ENCODE measurements at places on chromosomes 3 and 15.

GRCh38 chr15:70701891-70702568 lies 61.3 kb downstream of the UACA start:
- DNase-seq, result no peak

DNA sequence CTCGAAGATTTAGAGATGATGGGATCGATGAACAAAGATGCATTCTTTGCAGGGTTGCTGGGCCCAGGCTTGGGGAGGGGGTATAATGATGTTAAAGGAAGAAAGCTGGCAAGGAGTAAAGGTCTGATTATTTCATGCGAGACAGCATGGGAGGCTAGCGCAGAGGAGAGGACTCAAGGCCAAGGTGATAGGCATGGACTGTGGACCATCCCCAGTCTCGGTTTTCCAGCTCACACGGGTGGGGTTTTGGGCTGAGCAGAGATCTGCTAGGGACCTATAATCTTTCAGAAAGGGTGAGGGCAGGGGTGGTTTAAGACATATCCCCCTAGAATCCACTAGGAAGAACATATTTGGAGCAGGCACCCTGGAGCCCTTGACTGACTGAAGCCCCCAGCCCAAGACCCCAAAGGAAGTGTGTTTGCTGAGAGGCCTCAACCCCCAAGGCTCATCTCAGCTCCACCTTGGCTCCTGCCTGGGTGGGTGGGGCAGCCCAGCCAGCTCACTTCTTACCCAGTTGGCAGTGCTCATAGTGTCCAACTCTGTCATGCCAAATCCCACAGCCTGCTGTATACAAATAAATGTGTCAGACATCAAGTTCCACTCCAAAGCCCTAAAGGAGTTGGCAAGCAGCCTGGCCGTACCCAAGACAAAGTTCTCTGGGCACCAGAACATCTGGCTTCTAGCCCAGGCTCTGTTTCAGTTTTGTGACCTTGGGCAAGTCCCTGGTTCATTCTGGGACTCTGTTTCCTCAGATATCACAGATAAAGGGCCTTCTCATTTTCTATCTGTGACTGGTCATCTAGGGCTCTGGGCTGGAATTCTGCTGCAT lies 17.9 kb downstream of the ACSBG1 start:
- no peak for DNase-seq

DNA sequence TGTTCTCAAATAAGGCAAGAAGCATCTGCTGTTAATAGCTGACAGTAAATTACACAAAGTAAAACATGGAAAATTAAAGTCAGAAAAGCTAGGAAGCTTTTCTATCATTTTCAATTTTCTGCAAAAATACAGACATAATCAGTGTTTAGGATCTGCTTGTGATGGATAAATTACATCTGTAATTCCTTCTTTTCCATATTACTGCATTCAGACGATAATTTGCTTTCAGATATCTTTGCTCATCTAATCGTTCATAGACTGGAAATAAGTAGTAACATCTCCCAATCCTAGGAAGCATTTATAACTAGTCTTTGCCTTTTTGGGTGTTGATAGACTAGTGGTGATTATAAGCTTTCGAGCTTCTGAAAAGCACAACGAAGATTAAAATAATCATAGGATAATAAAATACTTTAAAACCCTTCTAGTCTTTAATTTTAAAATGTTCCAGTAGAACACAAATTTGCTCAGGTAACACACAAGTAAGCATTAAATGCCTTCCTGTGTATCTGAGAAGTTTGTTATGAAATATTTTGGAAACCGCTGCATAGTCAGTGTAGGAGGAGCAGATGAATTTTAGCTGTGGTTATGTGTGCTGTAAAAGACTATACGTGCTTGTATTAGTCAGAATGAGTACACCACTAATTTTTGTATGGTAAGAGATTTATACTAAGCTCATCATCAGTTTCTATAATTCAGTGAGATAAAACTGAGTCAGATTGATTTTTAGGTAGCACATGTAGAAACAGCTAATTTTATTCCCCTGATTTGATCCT lies 41.0 kb downstream of the MBNL1 start:
- DNase-seq, result no peak

DNA sequence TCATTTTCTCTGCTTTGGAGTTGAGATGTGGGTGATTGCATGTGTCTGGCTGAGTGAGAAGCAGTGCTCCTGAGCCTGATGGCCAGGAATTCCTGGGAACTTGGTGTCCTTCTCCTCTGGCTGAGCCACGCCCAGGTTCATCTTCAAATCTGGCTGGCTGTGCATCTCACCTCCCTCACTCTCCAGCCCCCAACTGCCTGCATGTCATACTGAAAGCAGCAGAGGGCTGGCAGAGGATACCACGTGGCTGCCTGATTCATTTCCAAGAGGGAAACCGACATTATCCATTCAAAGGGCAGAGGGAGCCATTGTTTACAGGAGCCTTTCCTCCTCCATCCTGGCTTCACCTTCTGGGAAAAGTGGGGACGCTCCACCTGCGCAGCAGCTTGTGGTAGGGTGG lies 57.4 kb downstream of the ABHD5 start:
- DNase-seq, result no peak

- DNase-seq, result no peak
Observed at GRCh38 chr3:183396662-183397391, 31.6 kb downstream of the MCF2L2 start.

DNA sequence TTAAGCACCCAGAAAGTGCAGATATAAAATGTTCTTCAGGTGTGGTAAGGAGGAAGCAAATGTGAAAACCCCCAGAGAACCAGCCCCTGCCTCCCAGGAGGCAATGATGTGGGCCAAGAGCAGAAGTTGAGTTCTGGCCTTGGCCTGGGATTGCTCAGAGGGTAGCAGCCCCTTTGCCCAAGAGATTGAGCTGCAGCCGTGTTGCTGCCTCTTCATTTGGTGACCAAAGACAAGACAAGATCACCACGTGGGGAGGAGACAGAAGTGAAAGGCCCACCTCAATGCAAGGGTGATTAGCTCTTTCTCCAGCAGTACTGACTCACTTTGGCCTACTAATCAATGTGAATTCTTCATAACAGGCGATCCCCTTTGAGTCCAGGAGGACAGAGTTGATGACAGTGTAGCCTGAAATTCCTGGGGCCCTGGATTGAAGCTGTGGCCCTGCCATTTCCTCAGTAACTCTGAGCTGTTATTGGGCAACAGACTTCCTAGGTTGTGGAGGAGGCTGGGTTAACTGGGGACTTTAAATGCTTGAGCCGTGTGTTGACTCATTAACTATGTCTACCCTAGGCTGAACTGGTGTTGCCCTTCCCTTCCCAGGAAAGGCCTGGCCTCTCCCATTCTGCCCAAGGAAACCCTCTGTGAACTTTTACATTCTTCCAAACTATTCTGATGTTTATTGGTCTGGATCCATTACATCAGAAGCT lies 86.5 kb downstream of the ST6GAL1 start:
- no peak for DNase-seq

DNA sequence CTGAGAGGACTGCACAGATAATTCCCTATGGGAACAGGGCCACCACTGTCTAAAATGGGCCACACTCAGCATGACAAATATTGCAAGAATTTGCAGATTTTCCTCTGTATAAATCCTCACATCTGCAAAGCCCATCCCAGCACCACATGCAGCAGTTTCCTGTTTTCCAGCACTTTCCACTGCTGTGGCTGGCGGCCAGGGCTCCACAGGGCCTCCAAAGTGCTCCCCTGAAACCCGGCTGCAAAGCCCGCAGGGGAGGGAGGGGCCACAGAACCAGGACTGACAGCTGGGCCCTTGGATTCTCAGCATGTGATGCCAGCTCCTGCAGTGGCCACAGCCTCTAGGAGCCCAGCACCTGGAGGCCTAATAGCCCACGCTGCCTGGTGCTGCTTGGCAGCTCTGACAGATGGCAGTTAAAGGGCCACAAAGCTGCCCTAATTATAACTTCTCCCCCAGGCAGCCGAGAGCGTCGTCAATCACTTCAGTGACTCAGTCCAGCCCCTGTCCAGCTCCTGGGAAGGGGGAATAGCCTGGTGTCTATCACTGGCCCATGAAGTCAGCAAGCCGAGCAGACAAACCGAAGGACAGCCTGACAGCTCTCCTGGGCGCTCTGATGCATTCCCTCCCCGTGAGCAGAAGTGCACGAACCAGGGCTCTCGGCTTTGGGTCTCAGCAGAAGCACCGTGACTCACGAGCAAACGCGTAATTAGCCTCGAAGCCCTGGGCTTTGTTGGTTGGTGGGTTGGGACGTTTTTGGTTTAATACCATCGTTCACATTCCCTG lies 4.7 kb downstream of the LRRC15 start:
- DNase-seq, result no peak

DNA sequence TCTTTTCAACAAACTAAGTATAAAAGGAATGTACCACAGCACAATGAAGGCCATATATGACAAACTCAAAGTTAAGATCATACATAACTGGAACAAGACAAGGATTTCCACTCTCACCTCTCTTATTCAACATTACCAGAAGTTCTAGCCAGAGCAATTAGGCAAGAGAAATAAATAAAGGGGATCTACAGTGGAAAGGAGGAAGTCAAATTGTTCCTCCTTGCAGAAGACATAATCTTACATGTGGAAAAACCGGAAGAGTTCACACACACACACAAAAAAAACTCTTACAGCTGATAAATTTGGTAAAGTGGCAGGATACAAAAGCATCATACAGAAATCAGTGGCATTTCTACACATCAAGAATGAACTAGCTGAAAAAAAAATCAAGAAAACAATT lies 277.9 kb downstream of the MCTP2 start:
- no peak for DNase-seq

DNA sequence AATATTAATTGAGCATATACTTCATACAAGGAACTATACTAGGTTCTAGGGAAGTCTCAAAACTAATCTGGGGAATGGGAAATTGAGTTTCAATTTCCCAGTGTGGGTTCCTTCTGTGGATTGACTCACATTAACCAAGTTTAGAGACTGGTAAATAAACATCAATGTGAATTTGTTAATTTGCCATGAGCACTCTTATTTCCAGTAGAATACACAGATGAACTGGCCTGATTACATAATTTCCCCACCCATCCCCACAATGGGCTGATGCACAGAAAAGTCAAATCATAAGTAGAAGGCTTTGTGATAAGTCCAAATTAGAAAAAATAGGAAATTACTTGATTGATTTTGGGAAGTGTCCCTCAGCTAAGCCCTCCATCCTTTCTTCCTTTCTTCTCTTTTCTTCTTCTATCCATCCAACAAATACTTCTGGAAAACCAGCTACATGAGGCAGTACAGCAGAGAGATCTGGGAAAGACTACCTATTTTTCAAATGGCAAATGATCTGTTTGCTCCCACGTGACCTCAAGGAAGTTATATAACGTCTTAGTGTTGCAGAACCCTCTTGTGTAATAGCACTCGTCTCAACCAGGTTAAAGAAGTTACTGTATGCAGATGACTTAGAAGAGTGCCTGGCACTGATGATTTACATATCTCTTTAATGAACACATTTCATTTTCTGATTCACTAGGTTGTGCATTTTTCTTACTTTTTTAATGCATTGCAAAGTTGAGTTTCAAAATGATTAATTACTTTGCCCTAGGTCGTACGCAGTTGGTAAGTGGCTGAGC lies 312.3 kb downstream of the SV2B start:
- no peak for DNase-seq

GRCh38 chr3:9812870-9813483 lies 2.9 kb downstream of the TTLL3 start:
- DNase-seq, result no peak

DNA sequence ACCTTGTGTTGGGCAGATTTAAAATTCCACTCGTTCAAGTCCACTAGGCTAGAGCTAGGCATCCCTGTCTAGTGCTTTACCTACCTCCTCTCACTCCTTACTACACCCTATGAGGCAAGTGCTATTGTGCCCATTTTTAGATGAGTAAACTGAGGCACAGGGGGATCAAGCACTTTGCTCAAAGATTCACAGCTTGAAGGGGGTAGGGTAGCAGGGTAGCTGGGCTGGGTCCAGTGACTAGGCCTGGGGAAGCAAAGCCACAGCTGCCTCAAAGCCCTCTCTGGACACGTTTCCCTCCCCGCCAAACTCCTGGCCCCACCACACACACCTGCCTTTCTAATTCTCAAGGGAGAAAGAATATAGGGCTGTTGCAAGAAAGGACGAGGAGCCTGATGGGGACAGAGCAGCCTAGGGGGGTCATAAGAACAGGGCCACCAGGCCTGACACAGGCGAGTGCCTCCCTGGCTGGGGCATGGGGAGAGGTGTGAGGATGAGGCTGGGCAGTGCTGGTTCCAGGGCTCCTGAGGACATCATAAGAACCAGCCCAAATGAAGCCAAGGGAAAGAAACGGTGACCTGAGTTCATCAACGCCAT lies 34.8 kb upstream of the SFMBT1 start:
- no peak for DNase-seq

- DNase-seq, result no peak
Observed at GRCh38 chr3:85159376-85159775, 200.6 kb downstream of the CADM2 start.

DNA sequence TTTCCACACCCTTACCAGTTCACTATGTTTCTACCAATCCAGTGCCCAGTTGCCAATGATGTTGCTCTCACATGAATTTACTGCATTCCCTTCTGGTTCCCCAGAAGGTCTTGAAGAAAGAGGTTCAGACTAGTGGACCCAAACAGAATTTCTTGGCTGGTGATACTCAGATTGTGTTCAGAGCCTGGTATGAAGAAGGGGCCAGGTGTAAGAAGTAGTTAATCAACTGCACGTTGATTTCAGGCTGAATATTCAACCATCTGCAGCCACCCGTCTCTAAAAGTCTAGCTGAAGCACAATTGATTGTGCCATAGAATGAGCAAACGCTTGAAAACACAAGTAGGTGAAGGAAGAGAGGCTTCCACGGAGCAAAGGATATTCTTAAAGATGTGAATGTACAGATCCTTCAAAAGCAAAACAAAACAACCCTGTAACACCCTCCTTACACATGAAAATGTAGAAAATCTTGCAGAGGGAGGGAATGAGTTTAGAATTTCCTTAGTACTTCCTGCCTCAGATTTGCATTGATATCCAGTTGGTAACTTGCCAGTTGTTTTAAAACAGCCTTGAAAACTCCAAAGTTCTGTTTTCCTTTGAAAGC lies 4.7 kb downstream of the RBMS3 start:
- no peak for DNase-seq

GRCh38 chr3:169891886-169892285 lies 19.5 kb upstream of the SAMD7 start:
- no peak for DNase-seq

- DNase-seq, result no peak
Observed at GRCh38 chr3:141544697-141545096, 57.9 kb downstream of the RASA2 start.

- DNase-seq, result no peak
Observed at GRCh38 chr3:173819368-173819767, 421.8 kb downstream of the NLGN1 start.

DNA sequence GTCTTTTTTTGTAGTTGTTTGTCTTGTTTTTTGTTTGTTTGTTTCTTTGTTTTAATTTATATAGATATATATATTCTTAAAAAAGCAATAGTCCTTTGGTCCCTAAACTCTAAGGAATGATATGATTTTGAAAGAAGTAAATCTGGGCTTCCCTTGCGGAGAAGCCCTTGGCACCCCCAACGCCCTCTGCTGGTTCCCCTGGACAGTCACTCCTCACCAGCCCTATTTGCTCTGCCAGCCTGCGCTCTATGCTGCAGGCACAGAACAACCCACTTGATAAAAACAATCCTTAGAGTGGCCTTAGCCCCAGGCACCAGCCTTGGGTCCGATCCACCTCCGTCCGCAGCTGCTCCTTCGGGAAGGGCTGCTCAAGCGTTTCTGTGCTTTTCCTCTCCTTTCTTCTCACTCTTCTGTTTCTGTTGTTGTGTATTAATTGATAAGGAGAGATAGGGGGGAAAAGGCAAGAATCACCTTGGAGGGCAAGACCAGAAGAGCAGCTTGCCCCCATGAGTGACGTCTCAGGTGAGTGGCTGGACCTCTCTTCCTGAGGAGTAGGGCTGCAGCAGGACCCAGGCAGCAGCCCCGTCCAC lies 13.7 kb upstream of the PARP6 start:
- peak; percentile 17 for DNase-seq

- DNase-seq, result no peak
Observed at GRCh38 chr3:58006661-58007060, 1.6 kb upstream of the FLNB start.
